ENCODE measurements at places on chromosomes 6 and 20.

GRCh38 chr6:47111685-47112084 lies 69.6 kb upstream of the ADGRF1 start:
- no peak for DNase-seq

GRCh38 chr20:36856691-36857635 lies 19.0 kb upstream of the TLDC2 start:
- no peak for DNase-seq

GRCh38 chr20:38460040-38460623 lies 12.5 kb upstream of the RALGAPB start:
- DNase-seq, result no peak

- DNase-seq, result no peak
These were observed 19.8 kb downstream of the MAVS start for GRCh38 chr20:3866464-3866863.

GRCh38 chr6:65416621-65417020 lies 290.4 kb downstream of the EYS start:
- DNase-seq, result no peak

GRCh38 chr6:44451803-44452695 lies 64.5 kb downstream of the CDC5L start:
- no peak for DNase-seq

- DNase-seq, result no peak
These were observed 580.0 kb upstream of the ZNF337 start for GRCh38 chr20:26276554-26277210.

All from stimulated activated naive CD4-positive, alpha-beta T cell treated with Interleukin-2 at 50 U/mL for 16 hours (primary cell).